RPMI8226 (cell line): ENCODE measurements at places on chromosomes 12 and 14.

DNA sequence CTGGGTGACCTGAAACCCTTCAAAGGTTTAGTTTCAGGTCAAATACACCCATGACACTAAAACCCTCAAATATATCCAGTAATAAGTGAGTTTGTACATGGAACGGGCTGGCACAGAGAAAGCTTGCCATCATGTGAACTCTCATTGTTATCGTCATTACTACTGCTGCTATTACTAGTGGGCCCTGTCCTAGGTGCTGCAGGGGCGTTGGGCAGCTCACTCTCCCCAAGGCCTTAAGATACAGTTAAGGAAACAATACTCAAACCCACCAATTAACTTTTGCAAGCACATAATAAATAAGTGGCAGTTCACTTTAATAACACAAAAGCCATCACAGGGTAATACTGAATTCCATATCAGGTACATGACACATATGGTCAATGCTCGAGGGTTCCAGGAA lies 71.3 kb downstream of the SPTB start:
- no peak for DNase-seq

DNA sequence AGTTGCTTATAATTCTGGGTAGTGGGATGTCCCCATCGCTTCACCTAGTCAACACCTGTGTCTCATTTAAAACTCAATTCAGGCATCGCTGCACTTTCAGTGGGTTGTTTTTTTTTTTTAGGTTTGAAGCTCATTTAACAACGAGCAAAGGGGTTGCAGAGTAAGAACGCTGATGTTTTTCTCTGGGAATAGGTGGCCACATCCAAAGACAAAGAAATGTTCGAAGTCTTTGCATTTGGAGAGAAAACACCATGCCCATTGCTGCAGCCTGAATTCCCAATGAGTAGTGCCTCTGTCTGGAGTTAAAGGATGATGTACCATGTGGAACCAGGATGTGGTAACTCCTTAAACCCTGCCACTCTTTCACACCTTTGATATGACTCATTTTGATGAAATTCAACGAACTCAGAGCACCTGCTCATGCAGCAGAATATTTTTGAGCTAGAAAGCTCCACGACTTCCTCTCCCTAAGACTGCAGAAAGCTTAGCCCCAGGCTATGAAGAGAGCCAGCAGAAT lies 35.1 kb upstream of the BATF start:
- peak; percentile 9 for DNase-seq

DNA sequence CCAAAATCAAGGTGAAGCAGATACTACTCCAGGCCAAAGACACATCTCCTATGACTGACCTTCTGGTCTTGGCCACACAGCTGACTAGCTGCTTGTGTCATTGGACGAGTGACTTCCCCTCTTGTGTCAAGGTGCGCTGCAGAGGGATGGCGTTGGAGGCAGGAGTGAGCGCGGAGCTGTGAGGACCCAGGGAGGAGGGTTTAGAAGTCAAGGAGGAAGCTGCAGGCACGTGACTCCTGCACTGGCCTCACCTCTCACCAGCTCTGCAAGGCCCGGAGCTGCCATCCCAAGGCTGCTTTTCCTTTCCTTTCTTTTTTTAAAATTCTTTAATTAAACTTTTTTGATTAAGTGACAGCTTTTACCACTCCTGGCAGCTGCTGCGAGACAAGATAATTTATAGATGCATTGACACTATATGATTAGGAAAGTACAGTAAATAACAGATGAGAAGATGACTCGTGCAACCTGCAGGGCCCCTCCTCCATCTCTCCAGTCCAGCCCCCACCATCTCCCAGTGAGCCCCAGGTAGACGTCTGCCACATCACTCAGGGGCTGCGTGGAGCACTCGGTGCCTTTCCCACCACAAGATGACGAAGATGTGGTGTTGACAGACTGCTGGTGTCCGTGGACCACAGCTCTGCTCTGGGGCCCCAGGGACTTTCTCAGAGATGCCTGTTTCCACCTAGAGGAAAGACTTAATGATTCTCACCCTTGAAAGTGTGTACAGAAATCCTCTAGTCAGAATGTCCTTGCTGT lies 350.6 kb downstream of the CACNA1C start:
- DNase-seq: no peak

GRCh38 chr14:36264107-36264506 lies 56.3 kb downstream of the MBIP start:
- no peak for DNase-seq

- no peak for DNase-seq
These were observed 95.2 kb downstream of the TSPAN9 start for GRCh38 chr12:3172124-3173007.

GRCh38 chr12:94575024-94575423 lies 75.3 kb downstream of the TMCC3 start:
- no peak for DNase-seq

DNA sequence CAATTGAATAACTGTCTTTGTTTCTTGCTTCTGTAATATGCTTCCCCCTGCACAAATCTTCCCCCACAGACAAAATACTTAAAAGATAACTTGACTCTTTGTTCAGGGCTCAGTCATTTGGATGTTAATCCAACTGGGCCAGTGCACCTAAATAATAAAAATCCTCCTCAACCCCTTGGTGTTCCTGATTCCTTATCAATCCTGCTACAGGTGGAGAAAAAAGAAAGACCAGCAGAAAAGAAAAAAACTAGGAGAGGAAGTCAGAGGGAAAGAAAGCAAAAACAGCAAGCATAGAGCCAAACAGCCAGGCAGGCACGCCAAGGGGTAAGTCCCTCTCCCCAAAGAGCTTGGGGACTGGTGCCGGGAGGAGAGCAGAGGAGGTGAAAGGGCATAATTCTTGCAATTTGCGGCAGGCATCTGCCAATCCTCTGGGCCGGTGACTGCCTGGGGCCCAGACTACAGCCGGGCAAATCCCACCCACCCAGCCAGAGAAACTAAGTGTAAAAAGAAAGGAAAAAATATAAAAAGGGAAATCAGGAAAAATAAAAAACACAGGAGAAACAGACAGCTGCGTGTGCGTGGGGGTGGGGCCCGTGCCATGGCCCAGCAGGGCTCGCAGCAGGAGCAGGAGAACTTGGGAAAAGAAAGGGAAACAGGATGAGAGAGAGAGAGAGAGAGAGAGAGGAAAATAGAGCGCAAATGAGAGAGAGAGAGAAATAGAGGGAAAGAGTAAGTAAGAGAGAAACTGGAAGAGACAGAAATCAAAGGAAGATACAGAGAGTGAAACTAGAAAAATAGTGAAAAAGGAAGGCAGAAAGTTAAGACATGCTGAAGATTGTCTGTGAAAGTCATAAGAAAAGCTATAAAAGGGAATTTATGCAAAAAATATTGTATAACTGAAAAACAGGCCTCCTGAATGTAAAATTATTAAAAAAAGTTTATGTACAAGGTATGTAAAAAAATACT lies 21.4 kb downstream of the KLRK1 start:
- no peak for DNase-seq

DNA sequence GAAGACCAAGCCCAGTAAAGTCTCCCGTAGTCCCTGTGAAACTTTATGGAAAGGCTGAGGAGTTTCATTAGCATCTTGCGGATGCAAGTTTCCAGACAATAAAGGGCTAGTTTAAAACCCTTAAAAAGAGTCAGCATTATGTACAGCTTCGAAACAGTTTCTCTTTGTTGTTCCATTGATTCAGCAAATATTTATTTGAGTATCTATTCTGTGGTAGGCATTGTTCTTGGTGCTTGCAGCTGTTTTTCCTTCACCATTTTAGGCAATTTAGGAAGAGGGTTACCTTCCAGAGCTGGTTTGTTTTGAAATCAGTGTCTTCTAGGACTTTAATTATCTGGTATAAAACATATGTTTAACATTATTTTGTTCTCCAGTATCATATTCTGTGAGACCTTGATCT lies 1.5 kb downstream of the SLIRP start:
- no peak for DNase-seq

- peak; percentile 30 for DNase-seq
These were observed 17.6 kb upstream of the PLEKHH1 start for GRCh38 chr14:67515386-67516079.

DNA sequence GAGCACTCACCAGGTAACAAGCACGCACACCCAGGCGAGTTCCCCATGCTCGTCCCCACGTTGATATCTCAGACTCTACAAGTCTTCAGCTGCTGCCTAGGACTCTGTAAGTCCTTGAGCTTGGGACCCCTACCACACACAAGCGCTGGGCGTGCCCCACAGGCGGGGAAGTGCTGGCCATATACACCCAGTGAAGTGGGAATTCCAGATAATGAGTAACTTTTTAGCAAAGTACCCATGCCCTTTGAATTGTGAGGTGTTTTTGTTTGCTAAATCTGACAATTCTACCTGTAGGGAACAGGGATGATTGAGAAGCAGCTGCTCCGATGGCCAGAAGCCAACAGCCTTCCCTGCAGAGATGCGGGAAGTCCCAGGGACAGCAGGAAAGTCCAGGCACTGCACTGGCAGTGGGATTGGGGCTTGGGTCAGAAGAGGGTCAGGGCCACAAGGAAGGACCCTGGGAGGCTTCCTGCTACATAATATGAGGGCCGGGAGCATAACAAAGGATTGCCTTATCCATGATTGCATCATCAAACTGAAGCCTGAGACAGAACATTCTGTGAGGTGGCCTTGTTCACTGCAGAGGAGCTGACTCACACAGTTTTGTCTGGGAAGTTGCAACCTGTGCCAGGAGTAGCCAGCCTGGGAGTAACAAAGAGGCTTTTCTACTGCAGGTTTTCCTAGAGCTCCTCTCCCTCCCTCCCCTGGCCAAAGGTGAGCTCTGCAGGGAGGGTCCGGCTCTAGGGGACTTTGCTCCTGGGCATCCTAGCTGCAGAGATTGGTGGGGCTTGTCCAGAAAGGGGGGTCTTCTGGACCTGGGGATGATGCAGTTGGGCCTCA lies 13.2 kb upstream of the SERPINA3 start:
- DNase-seq: no peak

DNA sequence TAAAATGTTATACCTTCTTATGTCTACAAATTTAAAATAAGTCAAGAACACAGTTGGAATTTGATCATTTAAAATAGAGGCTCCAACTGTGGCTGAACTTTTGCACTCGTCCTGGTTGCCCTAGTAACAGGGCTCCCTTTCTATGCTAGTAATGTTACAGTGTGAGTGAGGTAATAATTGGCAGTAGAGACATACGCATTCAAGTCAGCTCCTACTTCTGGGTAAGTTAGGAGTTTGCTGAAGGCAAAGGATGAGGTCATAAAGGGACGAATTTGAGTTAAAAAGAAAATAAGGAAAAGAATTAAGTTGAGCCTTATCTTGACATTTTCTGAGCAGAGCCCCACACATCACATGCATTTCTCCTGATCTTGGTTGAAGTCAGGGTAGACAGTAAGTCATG lies 129.1 kb downstream of the TMEM117 start:
- DNase-seq: no peak

GRCh38 chr12:113853491-113853890 lies 112.6 kb downstream of the RBM19 start:
- DNase-seq: no peak

- no peak for DNase-seq
These were observed 11.0 kb upstream of the PPP4R3A start for GRCh38 chr14:91521061-91521640.

DNA sequence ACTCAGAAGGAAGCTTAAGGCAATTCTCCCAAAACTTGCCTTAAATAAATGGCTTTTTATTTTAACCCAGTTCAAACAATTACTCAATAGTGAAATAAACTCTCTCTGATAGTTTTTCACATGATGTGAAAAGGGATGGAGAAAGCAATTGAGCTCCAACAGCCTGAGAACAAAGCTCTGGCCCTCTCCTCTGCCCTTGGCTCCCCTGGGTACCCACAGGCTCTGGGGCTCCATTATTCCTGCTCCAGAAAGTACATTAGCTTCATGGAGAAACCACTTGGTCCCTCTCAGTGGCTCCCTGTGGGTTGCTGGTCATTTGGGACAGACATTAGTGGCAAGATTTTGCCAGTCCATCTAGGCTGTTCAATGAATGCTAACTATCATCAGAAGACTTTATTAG lies 242.8 kb downstream of the ATP23 start:
- no peak for DNase-seq

DNA sequence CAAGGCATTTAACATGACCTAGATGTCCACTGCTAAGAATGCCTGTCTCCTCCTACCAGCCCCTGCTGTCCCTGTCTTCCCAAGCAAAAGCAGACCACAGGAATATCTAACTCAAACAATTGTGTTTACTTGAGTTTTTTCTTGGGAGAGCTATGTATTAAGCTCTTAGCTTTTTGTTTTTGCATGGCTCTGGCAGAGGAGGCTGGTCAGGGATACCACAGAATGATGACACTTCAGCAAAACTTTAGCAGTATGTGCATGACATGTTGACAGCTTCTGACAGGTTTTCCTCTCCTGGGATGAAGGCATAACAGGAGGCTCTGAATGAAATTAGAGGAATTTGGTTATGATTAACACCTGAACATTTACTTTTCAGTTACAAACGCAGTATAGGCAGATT lies 6.9 kb downstream of the TMBIM6 start:
- DNase-seq: no peak

DNA sequence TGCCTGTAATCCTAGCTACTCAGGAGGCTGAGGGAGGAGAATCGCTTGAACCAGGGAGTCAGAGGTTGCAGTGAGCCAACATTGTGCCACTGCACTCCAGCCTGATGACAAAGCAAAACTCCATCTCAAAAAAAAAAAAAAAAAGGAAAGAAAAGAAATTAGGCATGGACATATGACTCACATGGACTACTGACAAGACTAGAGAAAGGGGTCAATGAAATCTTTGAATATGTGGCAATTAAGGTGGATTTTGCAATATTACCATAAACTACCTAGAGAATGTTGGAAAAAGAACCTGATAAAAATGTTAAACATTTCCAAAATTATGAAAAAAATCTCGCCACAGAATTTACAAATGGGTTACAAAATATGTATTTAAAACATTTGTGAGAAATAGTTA lies 873.6 kb downstream of the C12orf50 start:
- no peak for DNase-seq

- DNase-seq: peak; percentile 10
These were observed 72.1 kb upstream of the SRSF5 start for GRCh38 chr14:69694730-69695281.

- no peak for DNase-seq
These were observed 55.5 kb upstream of the FLRT2 start for GRCh38 chr14:85474431-85474830.

GRCh38 chr12:113092607-113093408 lies 36.3 kb downstream of the DTX1 start:
- peak; percentile 70 for DNase-seq

DNA sequence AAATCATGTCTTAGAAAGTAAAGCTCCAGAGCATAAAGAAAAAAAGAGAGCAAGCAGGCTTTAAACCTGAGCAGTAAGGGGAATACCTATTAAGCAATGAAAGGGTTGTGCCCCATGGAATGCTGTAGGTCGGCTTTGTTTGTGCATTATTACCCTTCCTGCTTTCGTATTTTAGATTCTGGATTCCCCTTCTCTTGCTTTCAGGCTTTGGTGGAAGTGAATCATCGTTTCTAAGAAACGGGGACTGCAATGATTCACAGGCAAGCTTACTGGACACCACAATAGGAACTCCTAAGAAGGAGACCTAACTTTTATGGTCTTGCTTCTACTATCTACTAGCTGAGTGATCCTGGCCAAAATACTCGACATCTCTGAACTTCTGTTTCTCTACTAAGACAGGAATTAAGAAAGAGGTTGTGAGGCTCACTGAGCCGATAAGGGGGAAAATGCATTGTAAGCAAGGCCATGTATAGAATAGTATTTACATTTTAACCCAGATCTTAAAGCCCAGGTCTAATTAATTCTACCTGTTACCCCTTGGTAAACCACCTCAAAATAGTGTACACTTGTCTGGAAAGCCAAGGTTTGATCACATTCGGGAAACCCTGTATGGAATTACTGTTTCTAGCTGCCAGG lies 1.2 kb upstream of the BMAL2 start:
- no peak for DNase-seq
